Sigmoid colon (tissue), 7 donors: ENCODE measurements at places on chromosomes 4 and X.
A peak's percentile ranks its signal among the peaks of the same experiment; 100 is the strongest.

GRCh38 chr4:95591278-95591677 lies 42.5 kb upstream of the UNC5C start:
- no peak overlapping the region for H3K27ac ChIP-seq
- no peaks in the 10 kb centered on the region for H3K27me3 ChIP-seq
- H3K36me3 ChIP-seq: no peaks in the 10 kb centered on the region
- DNase-seq: no peak
- no peak overlapping the region for H3K4me3 ChIP-seq

DNA sequence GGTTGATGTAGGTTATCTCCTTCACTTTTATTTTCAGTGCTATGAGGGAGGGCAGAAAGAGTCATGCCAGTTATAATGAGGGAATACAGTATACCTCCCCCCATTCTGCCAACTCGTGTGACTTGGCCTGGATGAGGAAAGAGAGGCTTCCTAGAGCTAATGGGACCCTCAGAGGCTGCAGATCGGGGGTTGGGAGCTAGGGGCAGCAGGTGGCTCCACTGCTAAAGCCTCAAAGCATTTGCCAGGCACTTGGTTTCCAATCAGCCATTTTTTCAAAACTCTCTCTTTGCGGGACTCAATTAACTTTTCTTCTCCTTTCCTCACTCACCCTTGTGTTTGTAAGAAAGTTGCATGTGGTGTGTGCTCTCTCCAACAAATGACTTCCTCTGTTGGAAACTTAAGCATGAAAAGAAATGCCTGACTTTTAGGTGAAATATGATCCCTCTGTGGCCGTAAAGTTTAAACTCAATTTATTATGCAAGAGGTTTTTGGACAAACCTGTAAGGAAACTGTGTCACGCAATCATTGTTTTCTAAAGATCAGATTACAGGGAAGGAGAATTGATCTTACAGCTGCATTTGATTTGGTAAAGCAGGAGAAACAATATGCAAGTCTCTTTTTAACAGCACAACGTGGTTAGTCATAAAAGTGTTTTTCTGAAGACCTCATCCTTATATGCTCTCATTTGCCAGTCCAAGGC lies 7.0 kb downstream of the SFRP2 start:
- no peak overlapping the region for H3K4me3 ChIP-seq
- H3K4me1 ChIP-seq: no peaks in the 10 kb centered on the region
- H3K36me3 ChIP-seq: no peaks in the 10 kb centered on the region
- no peak for DNase-seq
- peak overlapping the region; percentile 29 for H3K27ac ChIP-seq

DNA sequence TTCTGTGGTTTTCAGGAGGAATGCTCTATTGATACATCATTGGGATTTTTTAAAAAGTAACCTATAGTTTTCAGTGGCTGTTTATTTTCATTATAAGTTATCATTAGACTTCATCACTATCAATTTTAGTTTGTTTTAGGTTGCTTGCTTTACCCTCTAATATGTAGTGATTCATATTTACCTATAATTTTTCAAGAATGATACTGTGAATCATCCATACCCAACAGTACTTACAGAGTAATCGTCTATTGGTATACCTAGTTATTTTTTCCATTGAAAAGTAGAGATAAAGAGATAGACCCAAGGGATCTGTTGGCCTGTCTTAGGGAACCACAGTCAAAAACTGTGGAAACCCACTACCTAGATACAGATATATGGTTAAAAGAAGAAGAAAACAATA lies 83.3 kb downstream of the KLHL34 start:
- no peak for DNase-seq
- H3K36me3 ChIP-seq: no peaks in the 10 kb centered on the region
- no peak overlapping the region for H3K27ac ChIP-seq

DNA sequence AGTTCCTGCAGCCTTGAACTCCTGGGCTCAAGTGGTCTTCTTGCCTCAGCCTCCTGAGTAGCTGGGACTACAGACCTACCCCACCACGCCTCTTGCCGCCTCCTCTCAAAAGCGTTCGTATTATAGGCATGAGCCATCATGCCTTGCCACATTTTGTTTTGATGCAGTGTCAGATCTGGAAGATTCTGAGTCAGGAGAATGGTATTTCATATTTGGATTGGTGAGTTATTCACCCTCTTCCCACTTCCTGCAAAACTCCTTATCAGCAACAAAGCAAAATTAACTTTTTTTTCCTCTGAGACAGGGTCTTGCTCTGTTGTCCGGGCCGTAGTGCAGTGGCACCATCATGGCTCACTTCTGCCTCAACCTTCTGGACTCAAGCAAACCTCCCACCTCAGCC lies 29.6 kb downstream of the REST start:
- H3K4me3 ChIP-seq: no peak overlapping the region
- H3K27me3 ChIP-seq: no peaks in the 10 kb centered on the region
- no peak overlapping the region for H3K27ac ChIP-seq
- no peaks in the 10 kb centered on the region for H3K36me3 ChIP-seq

DNA sequence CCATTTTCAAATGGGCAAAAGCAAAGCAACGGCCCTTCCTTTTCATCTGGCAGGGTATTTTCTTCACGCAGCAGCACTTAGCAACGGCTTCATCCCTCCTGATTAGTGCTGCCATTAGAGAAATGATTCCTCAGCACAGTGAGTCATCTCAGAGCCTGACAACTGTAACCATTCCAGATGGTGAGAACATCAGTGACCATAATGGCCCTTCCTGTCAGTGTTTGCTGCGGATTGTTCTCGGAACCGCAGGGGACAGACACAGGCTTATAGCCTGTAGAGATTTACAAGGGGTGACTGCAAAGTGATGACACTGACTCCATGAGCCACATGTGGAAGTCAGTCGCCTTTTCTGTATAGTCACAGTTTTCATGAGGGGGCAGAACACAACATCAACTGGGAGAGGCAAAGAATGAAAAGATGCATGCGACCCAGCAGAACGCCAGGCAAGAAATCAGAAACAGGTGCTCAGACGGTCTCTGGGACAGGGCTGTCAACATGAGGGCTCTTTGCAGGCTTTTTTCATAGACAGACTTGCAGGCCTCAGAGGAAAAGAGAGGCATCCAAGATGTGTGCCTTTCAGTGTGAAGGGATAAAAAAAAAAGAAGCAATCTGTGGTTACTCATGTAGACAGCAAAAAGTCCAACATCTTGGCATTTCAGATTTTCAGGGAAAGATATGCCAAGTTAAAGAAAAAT lies 69.9 kb upstream of the FBXW7 start:
- DNase-seq: no peak
- no peaks in the 10 kb centered on the region for H3K27me3 ChIP-seq
- H3K4me3 ChIP-seq: no peak overlapping the region
- H3K4me1 ChIP-seq: no peaks in the 10 kb centered on the region
- no peak overlapping the region for H3K27ac ChIP-seq
